ENCODE measurements at places on chromosomes 7 and 10.

- no peak for DNase-seq
Observed at GRCh38 chr7:117249696-117250095, 73.2 kb downstream of the WNT2 start.

- no peak for DNase-seq
Observed at GRCh38 chr10:34079702-34080484, 735.2 kb downstream of the PARD3 start.

DNA sequence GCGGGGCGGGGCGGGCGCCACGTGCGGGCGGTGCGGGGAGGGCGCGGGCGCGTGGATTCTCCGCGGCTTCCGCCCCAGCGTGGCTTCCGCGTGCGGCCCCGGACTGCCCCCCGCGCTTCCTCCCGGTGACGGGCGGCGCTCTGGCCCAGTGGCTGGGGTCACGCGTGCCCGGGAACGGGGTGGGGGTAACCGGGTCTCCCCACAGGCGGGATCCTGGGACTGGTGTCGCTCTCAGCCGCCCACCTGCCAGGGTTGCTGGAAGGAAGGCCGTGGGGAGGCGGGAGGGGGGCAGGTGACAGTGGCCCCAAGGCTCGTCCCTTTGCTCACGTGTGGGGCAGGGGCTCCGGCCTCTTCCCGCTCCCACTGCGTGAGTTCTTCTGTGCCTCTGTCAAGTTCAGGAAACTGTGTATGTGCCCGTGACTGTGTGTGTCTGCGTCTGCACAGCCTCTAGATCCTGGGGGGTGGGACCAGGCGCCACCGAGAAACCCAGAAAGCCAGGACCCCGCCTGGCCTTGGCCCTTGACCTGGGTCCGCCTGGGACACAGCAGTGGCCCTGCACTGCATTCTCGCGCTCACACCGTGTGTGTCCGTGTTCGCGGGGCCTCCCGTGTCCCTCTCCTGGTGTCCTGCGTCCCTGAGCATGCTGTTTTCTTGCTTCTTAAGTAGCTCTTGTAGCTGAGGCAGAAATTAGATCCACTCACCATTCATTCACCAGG lies 919 bp downstream of the MAFK start:
- no peak for DNase-seq

- DNase-seq, result no peak
Observed at GRCh38 chr7:131604841-131605279, 48.4 kb upstream of the PODXL start.

DNA sequence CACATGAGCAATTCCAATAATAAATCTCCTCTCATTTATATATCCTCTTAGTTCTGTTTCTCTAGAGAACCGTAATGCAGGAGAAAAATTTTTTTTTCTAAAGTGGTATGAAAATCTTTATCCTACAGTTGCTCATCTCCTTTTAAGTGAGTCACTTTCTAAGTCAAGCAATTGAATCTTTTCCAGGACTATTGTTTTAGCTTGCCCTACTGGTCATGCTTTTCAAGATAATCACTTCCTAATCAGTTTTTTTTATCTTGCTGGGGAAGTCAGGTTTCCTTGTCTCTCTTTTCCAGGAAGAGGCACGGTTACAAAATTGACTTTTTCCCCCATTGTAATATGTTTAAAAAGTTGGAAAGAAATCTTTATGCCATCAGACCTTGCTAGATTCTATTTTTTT lies 44.0 kb downstream of the INPP5F start:
- DNase-seq, result peak; percentile 55

All from glomerular endothelial cell (primary cell).